ENCODE measurements at places on chromosomes 16 and 17.
A peak's percentile ranks its signal among the peaks of the same experiment; 100 is the strongest.

- no peak for DNase-seq
Measured at GRCh38 chr17:17855976-17856375, 19.2 kb upstream of the SREBF1 start.

GRCh38 chr16:2471016-2471652, at the start of gene NTN3:
NTN3 (plus strand) TSS chr16:2471297; CDS start chr16:2471702, 405 bp downstream.
- peak; percentile 80 for DNase-seq

GRCh38 chr17:54172096-54172984, 349.6 kb downstream of the KIF2B start:
- DNase-seq = peak; percentile 16

- no peak for DNase-seq
Measured at GRCh38 chr16:72474501-72475123, 302.7 kb upstream of the PMFBP1 start.

DNA sequence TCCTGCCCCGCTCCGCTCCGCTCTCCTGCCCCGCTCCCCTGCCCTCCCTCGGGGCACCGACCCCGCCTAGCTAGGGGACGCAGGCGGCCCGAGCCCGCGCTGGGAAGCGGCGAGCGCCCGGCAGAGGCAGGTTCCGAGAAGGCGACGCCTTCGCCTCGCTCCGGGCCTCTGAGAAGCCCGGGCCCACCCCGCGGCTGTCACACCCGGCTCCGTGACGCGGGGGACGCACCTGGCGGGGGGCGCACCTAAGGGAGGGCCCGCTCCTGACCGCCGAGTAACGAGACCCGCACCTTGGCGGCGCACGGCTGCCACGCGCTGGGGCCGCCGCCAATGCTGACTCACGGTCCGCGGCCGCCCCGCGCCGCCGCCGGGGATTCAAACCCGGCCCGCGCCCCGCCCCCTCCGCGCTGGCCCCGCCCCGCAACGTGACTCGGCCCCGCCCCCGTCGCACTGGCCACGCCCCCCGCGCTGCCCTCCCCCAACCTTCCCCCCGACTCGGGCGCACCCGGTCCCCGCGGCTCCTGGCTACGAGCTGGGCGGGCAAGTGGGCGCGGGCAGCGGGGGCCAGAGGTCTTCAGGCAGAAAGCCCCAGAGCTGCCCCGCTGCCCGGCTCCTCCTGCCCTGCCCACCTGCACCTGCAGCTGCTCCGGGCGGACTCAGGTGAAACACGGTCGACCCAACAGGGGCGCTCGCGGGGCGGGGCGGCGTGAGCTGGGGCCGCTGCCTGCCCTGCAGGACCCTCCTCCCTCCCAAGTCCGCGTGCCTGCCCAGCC, 27.8 kb downstream of the GNPTG start:
- peak; percentile 35 for DNase-seq
